ENCODE measurements at places on chromosomes 16 and 17.
A peak's percentile ranks its signal among the peaks of the same experiment; 100 is the strongest.

DNA sequence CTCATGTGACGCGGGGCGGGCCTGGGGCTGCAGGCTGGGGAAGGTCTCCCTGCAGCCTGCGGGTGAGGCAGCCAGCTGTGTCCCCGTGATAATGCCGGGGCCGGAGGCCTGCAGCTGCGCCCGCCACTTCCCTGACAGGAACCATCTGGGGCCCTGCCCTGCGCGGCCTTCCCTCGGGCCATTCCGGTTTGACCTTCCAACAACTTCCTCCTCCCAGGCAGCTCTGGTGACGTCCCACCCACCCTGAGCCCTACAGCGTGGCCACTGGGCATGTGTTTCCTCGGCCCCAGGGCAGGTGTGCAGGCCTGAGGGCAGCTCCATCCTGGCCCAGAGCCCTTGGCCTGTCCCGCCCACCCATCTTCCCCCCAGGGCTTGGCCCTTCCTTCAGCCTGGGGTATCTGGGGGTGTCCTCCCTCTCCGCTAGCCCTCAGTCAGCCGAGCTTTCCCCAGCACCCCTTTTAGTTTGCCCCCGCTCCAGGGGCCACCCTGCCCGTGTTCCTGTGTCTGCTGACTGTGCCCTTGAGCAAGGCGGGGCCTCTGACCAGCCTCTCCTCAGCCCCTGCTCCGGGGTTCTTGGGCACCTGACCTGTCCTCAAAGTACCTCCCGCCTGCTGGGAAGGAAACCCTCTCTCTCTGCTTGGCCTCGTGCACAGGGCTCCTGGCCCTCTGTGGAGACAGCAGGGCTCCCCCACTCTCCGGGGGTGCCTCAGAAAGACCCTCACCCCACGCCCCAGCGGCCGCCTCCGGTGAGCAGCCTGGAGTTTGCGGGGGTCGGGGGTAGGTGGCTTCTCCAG is at the start of gene CBFA2T3:
Gene CBFA2T3, minus strand, starts transcription at position 190 of the 794 bp plus-strand sequence. CDS start 400 bp downstream, outside the sequence.
- no peak for DNase-seq

- no peak for DNase-seq
These were observed 38.8 kb downstream of the MRC2 start for GRCh38 chr17:62666061-62666800.

DNA sequence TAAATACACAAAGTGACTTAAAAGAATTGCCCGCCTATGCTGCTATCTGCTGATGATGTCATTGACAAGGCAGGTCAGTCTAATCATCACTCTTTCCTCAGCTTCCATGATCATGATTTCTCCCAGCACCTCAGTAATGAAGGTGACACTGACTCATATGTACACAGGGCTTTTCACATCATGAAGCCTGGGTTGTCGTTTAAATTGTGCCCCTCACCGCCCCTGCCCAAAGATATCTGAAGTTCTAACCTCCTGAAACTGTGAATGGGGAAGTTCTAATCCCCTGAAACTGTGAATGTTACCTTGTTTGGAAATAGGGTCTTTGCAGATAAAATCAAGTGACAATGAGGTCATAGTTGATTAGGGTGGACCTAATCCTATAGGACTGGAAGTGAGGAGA is 17.4 kb upstream of the GPRC5C start:
- DNase-seq, result no peak

GRCh38 chr17:61904094-61904710 is 23.6 kb downstream of the INTS2 start:
- DNase-seq, result no peak

DNA sequence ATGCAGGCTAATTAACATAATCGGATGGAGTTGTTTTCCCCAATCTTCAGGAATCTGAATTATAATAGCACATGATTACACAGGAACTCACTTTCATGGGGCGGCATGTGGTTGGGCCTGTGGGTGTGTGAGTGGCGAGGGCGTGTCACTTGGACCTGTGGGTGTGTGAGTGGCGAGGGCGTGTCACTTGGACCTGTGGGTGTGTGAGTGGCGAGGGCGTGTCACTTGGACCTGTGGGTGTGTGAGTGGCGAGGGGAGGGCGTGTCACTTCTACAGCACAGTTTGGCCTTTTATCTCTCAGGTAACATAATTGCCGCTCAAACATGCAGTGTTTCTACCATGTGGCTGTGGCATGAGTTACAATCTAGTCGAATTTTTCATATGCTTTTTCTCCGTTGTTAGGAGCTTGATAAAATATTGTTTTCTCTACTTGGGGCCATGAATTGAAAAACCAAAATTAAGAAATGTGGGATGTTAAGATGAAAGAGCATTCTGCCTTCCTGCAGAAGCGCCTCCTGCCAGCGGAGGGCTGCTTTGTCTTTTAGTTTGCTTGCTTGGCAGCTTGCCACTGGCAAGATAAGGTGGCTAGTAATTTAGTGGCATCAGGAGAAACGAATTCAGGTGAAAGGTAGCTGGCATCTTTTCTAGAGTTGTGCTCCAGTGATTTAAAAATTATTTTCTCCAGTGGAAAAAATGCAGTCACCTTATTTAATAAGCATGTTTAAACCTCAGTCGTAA is 36.2 kb downstream of the USP10 start:
- DNase-seq, result no peak

DNA sequence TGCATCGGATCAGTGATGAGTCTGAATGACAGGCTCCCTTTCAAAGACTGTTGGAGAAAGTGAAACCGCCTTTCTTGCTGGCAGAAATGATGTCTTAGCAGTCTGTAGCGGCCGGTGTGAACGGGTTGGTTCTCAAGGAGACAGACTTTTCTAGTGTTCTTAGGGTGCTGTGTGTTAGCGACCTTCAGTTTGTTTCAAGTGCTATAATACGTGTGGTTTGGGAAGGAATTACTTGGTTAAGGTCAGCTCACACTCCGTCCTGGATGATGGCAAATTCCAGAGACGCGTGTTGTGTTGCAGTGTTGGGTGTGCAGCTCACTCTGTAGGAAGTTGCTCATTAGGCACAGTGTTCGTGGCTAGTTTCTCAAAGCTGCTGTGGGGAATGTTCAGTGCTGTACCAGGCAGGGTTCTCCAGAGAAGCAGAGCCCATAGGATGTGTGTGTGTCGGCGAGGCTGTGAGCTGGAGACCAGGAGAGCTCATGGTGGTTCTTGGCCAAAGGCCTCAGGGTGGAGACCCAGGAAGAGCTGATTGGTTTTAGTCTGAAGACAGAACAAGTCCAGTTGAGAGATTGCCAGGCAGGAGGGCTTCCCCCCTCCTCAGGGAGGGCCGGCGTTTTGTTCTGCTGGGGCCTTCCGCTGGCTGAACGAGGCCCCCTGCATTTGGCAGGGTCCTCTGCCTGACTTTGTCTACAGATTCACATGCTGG is 37.6 kb downstream of the ZNF750 start:
- no peak for DNase-seq

DNA sequence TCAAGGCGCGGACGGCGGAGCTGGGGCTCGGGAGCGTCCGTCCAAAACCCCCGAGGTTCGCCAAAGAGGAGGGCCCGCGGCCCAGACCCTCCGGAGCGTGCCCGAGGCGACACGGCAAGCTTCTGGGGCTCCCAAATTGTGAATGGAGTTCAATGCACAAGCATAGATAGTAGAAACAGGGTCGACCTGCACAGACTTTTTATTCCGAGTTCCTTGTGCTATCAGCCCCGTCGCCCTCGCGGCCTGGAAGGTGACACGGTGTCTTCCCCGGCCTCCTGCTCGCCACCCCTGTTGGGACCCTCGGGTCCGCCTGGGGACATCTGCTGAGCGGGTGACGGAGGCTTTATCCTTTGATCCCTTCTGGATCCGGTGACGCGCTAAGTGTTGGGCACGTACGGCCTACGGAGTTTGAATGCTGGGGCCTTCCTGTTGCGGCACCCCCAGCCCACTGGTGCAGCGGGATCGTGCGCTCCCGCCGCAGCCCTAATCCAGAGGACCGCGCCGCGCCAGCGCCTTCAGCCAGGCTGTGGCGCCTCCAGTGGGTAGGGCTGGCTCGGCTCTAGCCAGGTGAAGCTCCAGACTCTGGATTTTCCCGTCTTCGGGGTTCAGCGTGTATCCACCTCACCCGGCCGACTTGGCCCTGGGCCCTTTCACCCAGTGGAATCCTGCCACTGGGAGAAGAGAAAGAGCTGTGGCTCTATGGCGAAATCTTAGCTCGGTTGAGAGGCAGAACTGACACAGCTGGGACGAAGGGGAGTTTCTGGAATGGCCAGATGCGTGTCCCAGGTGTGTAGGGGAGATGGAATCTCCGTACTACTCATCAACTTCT is 17.0 kb upstream of the NTN1 start:
- DNase-seq, result no peak

GRCh38 chr16:83730812-83731211 is 77.0 kb upstream of the HSBP1 start:
- no peak for DNase-seq

DNA sequence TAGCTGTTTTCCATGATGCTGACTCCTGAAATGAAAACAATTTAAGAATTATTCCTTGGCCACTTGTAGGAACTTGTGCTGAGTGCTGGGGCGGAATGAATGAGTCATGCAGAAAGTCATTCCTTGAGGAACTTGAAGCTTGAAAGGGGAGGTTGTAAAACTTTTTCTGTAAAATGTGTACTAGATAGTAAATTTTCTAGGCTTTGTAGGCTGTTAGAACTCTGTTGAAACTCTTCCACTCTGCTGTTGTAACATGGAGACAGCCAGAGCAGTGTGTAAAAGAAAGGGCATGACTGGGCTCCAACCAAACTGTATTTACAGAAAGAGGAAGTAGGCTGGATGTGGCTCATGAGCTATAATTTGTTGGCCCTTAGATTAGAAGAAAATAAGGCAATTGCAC is 46.1 kb downstream of the ABCA8 start:
- no peak for DNase-seq

GRCh38 chr17:75622771-75623273 is 10.4 kb upstream of the SMIM5 start:
- DNase-seq, result no peak

GRCh38 chr17:67283731-67284516 is 38.9 kb upstream of the HELZ start:
- no peak for DNase-seq

GRCh38 chr16:69105501-69106361 is at the start of gene HAS3:
Gene HAS3 (plus strand): TSS chr16:69105653. CDS start chr16:69109396, 3,743 bp downstream.
- no peak for DNase-seq

DNA sequence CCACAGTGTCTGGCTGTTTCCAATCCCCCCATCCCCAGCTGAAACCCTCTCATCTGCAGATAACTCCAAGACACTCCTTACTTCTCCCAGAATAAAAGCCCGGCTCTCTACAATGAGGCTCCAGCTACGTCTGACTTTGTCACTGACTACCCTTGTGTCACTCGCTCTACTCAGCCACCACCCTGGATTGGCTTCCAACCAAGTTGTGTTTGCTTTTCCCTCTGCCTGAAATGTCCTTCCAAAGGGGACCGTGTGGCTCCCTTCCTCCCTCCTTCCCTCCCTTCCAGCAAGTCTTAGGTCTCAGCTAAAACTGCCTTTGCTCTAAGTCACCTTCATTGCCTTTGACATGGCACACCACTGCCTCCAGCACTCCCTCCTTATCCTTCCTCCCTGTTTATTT is 42.8 kb downstream of the CDH1 start:
- no peak for DNase-seq

DNA sequence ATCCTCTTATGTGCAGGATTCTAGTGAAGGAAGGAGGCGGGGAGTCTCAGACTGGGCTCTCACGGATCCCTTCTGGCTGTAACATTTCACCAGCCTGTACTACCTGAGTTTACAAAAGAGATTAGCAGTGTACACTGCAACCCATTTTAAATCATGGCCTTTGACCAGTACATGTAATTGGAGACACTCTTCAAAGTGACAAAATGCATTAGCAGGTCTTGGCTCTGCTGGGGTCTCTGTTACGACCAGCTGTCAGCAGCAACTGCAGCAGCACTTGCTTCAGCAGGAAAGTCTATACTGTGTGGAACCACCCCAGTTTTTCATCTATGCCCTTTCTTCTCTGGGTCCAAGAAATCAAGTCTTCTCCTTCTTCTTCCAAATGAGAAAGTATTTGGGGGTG is 322.8 kb upstream of the ASIC2 start:
- no peak for DNase-seq

- DNase-seq, result no peak
These were observed 25.3 kb downstream of the CLEC16A start for GRCh38 chr16:10969615-10970014.

GRCh38 chr17:47866941-47867340 is 16.0 kb upstream of the SP6 start:
- no peak for DNase-seq

DNA sequence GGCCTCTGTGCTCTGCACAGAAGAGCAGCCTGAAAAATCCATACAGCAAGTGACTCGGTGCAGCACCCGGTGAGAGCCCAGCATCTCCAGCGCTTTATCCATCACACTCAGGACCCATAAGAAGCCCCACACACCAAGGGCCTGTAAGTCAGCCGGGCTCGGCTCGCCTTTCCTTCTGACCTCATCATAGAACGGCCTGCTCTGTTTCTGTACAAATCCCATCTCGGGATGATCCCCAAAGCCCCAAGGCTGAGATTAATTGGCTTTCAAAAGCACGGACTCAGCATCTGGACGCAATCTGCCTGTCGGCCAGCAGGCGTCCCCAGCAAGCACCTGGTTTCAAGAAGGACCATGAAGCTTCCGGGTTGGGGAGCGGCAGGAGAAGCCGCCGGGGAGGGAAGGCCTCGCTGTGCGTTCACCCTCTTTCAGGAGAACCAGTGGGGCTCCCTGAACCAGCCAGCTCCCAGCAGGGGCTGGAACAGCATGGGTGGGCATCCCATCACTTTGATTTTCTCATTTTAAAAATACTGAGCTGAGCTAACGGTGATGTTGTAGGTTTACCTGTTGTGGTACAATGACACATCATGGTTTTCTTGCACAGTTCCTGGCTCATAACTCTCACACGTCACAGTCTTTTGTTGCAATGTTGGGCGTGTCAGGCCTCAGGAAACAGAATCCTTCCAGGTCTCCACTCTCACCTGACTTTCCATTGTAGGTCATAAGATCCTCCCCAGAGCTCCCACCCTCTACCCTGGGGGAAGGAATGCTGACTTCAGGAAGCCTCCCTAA is 6.7 kb downstream of the CCDC57 start:
- peak; percentile 62 for DNase-seq

DNA sequence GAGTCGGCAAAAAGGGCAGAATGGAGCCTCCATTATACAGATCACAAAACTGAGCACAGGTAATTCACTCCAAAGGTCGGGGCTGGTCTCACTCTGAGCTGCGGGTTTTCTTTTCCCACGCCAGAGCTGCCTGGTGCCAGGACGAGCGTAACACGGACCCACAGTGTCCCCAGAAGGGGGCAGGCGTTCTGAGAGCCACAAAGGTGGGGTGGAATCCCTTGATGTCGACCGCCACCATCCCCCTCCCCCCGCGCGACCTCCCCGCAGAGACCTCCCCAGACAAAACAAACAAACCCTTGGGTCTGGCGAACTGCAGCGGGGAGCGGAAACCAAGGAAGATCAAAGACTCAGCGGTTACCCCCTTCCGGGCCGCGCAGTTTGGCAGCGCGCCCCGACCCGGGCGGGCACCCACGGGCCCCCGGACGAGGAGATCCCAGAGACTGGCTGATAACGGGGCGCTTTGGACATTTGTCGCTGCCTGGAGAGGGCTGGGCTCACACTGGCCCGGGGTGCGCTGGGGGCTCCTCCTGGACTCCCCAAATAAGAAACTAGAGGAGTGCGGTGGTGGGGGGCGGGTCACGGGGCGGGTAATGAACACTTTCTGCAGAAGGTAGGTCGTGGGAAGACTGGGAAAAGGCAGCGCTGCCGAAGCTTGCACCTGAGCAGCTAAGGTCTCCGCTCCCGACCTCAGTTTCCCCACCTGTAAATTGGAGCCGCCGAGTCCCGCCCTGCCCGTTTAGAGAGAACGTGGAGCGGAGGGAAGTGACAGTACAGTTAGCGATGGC is 664 bp upstream of the NKD1 start:
- DNase-seq, result peak; percentile 60

GRCh38 chr17:74769856-74770497 is 6.2 kb downstream of the NAT9 start:
- DNase-seq, result no peak
